ENCODE measurements at places on chromosomes 2 and 18.

DNA sequence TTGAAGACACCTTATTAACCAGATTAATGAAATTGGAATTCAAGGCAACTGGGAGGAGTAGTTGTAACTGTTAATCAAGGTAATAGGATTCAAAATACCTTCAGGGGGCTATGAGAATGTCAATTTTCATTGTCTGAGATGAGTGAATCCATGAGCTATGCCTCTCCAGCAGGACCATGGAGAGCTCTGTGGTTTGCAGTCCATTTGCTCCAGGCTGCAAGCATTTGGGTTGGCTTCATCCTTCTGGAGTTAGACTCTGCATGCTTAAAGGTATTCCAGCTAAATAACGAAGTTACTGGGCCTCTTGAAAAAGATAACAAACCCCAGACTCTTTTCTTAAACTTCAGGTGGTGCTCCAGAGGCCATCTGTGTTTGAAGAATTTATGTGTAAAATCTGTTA is 207.1 kb upstream of the SLC8A1 start:
- no peak for DNase-seq

GRCh38 chr2:103809941-103810441 is 1043.9 kb upstream of the POU3F3 start:
- no peak for DNase-seq

DNA sequence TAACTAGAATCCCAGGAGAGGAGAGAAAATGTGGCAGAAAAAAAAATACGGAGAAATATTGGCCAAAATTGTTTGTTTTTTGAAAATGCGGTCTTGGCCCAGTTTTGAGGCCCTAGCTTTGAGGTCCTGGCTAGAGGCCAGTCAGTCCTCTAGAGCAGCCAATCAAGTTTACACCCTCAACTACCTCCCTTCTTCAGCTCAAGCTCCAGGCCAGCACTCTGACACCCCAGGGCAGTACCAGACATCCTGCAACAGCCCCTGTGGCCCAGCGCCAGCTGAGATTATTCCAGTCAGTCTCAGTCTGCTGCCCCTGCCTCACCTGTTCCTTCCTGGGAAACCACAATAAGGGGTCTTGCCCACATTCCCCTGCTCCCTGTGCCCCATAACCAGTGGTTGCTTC is 107.7 kb downstream of the UGGT1 start:
- DNase-seq = no peak

DNA sequence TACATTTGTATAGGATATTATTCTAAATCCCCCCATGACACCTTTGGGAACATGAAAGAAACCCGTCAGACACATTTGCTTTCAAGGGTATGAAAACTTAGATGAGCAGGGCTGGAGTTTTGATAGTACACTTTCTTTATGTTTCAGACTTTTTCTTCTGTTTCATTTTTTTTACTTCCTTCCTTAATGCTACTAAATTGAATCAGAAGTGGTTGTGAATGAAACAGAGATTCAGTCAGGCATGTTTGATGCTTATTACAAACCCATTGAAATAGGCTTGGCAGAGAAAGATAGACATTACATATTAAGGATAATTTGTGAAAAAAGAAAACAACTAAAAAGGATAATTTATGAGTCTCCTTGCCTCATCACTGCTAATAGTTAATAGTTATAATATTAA is 26.8 kb downstream of the SLC30A6 start:
- no peak for DNase-seq

DNA sequence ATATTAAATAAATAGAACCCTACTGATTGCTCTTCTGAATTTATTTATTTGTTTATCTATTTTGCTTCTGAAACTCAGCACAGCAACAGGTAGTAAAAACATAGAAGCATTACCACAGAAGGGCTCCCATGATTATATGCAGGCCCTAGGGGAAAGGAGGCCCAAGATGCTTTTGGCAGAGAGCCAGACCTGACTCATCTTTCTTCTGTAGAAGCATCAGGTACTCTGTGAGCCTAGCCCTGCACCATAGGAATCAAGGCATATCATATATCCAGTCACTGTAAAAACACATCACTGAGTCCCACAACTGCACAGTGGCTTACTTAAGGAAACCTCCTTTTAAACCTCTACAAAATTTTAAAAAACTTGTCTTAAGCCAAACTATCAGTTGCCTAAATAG is 1.8 kb downstream of the SCN9A start:
- no peak for DNase-seq

DNA sequence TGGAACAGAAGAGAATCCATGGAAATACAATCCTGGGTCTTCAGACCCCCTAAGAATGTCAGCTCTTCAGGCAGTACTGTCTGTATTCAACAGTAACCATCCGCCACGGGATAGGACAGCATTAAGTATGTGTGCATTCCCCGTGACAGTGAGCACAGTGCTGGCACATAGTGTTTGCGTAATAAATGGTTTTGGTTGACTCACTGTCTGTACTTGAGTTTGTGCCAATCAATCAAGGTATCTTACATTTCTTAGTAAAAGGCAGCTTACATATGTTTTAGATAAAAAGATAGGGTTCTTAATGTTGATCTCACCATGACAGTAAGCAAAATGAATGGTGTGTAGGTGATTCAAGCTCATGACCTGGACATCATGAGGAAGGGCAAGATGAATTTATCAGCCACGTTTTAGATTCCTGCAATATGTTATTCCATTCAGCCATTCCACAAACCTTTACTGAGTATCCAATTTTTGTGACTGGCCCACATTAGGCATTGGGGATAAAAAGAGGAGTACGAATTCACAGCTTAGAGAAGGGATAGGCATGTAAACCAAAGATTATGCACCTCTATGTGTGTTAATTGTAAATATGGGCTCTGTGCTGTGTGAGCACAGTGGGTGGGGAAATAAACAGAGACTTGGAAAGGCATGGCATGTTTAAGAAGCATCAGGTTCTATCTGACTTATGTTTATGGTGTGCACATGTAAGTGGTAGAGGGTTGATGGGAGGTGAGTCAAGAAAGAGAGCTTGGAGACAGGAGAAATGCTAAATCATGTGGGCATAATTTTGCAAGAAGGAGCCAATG is 258.8 kb downstream of the SLC8A1 start:
- DNase-seq = no peak

GRCh38 chr2:45182667-45183295 is 173.5 kb upstream of the SIX2 start:
- DNase-seq = no peak

DNA sequence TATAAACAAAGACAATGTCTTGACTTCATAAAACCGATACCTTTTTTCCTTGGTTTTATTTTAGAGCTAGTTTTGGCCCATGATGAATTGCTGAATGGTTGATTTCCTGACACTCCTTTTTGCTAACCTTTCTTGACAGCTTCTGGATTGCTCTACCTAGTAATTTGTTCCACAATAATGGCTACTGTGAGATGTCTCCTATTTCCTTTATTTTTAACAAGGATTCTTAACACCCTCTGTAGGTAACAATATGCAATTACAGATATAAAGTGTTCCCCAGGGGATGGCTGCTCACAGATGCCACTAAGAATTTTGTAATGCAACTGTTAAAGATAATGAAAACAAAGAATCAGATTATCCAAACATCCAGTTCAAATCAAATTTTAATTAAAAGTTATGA is 100.8 kb upstream of the ATP5MC3 start:
- no peak for DNase-seq

- DNase-seq = no peak
These were observed 314 bp upstream of the SSB start for GRCh38 chr2:169798397-169798717.

- DNase-seq = no peak
These were observed at the start of gene COL5A2 for GRCh38 chr2:189179570-189179950. COL5A2 (minus strand) TSS chr2:189179761; CDS start chr2:189179604, 157 bp downstream.

DNA sequence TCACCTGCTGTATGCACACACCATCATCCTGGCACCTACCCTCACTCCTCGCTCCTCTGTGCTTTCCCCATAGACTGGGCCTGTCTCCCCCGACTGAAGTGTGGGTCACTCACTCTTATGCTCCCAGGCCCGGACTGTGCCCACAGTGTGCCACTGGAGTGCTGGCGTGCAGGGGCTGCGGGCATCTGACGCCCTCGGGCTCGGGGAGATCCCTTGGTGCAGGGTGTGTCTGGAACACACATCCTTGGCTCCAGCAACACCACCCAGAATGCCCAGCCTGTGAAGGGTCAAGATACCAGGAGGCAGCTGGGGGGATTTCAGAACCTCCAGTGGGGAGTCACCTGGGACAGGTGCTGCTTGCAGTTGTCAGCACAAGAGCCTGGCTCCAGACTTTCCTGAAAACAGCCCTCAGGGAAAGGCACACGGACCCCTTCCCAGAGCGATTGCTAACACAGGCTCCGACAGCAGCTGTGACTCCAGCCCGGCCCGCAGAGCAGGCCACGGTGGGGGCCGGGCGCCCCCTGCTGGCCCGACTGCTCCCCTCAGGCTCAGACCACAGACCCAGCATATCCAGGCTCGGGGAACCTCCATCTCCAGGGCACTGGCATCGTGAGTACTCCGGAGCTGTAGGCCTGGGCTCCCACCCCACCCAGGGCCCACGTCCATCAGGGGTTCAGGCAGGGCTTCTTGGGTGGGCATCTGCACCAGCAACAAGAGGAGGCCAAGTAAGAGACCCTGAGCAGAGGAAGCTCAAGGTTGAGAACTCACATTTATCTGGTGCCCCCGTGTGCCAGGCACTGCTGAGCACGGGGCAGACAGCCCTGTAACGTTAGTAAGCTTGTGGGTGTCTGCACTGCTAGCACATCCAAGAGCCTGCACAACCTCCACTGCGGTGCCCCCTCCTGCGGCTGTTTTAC is 8.6 kb downstream of the HS1BP3 start:
- DNase-seq = no peak

- no peak for DNase-seq
These were observed 39.9 kb downstream of the DNAH6 start for GRCh38 chr2:84556190-84556589.

DNA sequence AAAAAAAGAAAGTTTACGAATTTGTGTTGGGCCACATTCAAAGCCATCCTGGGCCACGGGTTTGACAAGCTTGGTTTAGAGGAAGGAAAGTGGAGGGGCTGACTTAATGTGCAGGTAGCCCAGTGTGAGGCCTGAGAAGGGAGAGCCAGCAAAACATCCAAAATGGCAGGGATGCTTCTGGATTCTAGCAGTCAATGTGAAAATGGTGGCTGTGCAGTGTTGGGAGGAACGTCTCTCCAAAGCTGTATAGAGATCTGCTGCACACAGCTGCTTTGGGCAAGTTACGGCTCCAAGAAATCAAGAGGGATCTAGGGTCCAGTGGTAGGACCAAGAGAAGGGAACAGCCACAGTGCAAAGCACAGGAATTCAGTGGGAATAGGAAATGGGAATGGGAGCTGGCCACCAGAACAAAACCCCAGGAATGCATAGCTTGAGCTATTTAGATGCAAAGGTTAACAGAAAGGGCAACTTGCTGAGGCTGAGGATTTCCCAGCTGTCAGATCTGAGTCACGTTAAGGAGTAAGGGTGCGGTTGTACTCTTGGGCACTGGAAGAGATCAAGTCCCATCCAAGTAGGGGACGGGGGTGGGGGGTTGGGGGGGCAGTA is 70.6 kb downstream of the B3GNT2 start:
- DNase-seq = no peak

GRCh38 chr2:88234760-88235159 is 64.6 kb downstream of the THNSL2 start:
- no peak for DNase-seq

GRCh38 chr2:59572227-59572626 is 981.2 kb downstream of the BCL11A start:
- DNase-seq = no peak

DNA sequence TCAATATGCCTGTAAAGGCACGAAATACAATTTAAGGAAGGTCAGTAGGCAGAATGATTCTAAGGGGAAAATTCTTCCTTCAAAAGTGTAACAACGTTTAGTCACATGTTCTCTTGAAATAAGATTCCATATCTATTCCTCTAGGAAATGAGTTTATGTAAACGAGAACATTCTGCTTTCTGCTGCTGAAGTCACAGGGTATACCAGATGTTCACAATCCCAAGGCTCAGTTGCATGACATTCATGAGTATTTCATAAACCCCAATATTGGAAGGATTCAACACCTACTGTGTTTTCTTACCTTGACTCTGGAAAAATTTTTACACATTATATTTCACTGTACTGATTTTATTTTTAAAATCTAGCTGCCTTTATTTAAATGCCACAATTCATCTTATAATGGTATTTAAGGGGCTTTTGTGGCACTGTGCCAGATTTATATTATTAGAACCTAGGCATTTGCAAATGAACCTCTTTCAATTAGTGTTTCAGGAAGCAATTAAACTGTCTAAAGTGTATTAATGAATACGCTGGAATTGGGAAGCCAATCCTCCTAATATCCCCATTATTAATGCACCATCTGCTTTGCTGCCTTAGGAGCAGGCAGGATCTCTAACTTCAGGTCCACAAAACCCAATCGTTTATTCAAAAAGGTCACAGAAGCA is 542.6 kb upstream of the KLHL29 start:
- no peak for DNase-seq

GRCh38 chr2:179140571-179140970 is 90.6 kb upstream of the CCDC141 start:
- DNase-seq = no peak

DNA sequence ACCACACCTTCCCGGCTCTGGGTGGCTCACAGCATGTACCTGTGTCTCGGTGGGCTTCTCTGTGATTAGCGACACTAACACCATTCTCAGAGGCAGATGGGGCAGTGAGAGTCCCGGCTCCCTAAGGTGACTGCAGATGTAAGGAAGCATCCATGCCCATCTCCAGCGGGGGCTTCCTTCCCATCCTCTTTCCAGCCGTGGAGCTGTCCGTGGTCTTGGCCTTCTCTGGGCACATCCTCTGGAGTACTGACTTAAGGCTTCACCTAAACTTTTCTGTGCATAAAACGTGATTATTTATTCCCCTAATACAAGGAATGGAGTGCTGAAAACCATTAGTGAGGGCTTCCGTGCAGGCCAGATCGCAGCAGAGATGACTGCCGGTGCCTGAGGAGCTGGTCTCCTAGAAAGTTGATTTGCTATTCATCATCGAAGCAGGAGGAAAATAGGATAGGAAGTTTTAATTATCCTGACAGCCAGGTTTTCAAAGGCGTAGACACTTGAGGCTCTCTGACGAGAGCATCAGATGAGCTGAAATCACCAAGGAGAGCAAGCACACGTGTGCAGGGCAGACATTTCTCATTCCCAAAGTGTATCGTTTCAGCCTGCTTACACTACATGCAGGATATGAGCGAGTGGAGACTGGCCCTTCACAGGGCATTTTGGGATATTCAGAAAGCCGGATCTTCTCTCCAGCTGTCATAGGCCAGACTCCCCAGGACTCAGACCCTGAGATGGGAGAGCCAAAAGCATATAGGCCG is 186.1 kb upstream of the SALL3 start:
- no peak for DNase-seq

Measured in cortex of kidney (tissue), 1 donor.